NCI-H774 (cell line): ENCODE measurements at places on chromosomes 3 and 15.
A peak's percentile ranks its signal among the peaks of the same experiment; 100 is the strongest.

DNA sequence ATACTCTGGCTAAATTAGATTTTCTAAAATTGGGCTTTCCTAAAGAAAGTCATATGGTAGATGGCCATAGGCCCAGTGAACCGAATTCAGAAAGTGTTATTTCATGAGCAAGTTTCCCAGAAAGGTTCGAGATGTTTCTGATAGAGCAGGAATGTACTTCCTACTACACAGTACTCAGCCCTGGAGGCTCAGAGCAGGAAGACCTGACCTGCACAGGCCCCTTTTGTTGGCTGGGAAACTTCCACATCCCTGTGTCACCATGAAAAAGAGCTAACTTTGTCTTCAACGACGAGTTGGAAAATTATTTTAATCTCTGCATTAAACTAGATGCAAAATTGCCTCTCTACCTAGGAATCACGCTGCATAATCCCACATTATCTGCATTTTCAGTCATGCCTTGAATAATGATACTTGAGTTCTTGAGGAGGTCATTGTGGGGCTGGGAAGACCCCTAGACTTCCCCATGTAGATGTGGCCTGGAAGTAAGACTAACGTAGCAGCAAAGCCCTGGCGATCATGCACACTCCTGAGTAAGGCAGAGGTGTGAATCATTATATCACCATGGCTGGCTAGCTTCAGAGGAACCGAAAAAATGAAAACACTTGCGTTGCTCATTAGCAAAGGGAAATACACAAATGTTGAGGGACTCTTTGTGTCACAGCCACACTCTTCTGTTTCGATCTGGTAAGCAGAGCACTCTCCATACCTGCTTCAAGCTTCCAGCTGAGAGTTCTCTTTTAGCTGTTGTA lies 47.1 kb downstream of the CMTM7 start:
- no peak for DNase-seq

GRCh38 chr3:13483988-13484695 lies 4.0 kb downstream of the HDAC11 start:
- DNase-seq, result no peak

- DNase-seq, result peak; percentile 96
Observed at GRCh38 chr3:12663936-12664908, at the start of gene RAF1. RAF1 (minus strand) TSS chr3:12664117; CDS start chr3:12618721, 45,396 bp downstream.

DNA sequence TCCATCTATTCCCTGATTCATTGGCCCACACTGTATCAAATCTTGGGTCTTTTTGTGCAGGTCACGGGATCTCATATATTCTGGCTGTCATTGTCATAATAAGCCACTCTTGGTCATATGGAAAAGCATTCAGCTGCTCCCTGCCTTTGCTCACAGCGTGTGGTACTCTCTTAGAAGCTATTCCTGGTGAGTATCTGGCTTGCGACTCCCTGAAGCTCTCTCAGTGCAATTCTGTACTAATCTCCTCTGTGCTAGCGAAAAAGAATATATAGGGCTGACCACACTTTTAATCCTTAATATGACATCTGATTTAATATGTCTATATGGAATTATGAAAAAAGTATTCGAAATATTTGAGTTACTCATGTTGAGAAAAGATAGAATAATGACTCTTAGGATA lies 440.8 kb upstream of the GBE1 start:
- no peak for DNase-seq

GRCh38 chr3:150005243-150006112 lies 34.8 kb upstream of the PFN2 start:
- DNase-seq, result no peak

GRCh38 chr15:38651328-38652038 lies 86.9 kb upstream of the RASGRP1 start:
- no peak for DNase-seq
